ENCODE measurements at places on chromosomes 11 and 22. TPM values are rescaled to one million over a fixed set of nuclear protein-coding genes. Genes with fewer than 3 reads are reported as not detected.
A peak's percentile ranks its signal among the peaks of the same experiment; 100 is the strongest.

DNA sequence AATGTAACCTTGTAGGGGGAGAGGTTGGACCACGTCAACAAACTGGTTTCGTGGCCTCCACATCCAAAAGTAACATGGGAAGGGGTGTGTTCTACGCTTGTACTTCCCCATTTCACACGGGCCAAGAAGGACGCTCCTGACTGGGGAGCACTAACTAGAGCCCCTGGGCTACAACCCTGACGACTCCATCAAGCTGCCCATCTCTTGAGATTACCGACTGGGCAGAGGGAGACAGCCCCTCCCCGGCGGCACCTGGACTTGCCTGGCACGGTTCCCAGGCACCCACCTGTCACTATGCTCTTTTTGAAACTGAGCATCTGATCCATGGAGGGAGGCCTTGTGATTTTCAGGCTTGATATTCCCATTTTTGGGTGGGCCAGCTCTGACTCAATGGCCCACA, 68.5 kb downstream of the SHANK2 start:
- no peak for DNase-seq

The AP5B1 gene
- total RNA-seq, result 9.1 TPM

GRCh38 chr11:47611348-47611794, 17.2 kb upstream of the C1QTNF4 start:
- no peak for DNase-seq

DNA sequence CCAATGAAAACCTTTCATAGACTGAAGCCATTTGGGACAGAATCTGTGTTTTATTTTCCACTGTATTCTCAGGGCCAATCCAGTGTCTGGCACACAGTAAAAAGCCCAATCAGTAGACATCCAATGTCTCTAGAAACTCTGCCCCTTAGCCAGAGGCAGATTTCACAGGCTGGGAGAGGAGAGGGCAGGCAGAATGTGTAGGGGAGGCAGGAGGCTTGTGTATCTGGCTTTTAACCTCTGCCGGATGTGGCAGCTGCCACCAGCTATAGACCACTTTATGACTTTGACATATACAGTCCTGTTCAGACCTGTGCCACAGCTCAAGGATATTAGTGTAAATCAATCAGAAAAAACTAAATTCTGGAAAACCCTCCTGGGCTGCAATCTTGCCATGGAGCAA, 4.4 kb downstream of the EXPH5 start:
- DNase-seq, result no peak

DNA sequence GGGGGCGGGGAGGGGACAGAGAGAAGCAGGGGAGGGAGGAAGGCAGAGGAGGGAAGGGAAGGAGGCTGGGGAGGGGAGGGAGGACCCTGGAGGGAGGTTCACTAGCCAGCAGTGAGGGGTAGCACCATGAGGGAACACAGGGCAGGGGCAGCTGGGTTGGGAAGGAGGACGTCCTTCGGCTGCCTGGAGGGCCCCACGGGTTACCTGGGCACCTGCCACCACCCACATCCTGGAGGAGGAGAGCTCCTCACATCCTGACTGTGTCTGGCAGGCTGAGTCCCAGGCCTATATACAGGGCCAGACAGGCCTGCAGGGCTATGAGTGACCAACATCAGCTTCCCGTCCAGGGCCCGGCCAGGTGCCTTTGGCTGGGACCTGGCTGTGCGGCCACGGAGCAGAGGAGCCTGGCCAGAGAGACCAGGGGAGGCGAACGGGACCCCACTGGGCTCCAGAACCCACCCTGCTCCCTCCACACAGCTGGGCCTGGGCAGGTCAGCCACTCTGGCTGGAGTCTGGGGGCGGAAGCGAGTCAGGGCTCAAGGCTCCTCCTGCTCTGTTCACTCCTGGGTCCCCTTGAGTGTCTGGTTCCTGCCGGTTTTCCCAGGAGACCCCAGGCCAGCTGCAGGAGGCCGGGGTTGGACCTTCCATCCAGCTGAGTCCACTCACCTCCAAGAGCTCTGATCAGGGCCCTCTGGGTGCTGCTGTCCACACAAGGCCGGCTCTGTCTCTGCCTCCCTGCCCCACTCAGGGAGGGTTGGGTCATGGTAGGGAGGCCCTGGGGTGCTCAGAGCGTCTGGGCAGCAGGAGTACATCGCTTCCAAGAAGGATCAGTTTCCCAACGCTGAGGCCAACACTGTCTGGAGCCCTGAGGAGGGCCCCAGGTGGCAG, 677.7 kb downstream of the BRD1 start:
- no peak for DNase-seq

The TCN2 gene
- 2.3 TPM for total RNA-seq

The CNGA4 gene
- not detected for total RNA-seq

DNA sequence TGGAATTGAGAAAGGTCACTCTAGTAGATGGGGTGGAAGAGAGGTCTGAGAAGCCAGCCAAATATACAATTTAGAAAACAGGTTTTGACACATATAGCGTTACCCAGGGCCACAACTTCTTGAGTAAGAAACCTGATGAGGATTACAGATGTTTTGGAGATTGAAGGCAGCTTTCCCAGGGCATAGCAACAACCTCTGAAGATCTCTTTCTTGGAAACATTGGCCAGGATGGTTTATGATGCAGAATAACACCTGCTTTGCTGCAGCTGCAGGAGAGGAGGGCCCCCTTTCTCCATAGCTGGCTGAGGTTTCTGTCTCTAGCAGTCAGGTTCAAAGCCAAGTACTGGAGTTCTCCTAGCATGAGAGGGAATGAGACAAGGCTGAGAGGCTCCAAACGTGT, 75.1 kb upstream of the NUP50 start:
- DNase-seq, result no peak

GRCh38 chr11:70700453-70700852, 302.1 kb downstream of the CTTN start:
- DNase-seq, result no peak

DNA sequence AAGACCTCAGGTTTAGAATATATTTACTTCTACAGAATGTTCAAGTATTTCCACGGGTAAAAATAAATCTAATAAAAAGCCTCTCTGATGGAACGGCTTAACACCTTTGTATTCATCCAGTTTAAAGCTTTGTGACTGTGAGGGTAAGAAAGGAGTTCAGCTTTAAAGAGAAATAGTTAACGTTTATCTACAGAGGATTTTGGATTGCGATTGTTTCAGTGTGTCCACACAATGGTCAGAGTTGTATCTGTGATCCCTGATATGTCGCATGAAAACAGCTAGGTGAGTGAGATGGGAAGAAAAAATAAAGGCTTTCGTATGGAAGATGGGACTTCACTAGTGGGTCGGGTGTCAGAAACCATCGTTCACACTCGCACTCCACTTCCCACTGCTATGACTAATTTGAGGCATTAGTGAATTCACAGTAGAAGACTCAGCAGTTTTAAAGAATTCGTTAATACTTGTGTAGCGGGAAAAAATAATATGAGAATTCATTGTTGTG, 1.6 kb downstream of the APLP2 start:
- DNase-seq, result peak; percentile 32

- no peak for DNase-seq
Measured at GRCh38 chr11:1123970-1124369, 33.8 kb upstream of the MUC5AC start.
